ENCODE measurements at places on chromosomes 1 and 21.
A peak's percentile ranks its signal among the peaks of the same experiment; 100 is the strongest.

- DNase-seq, result no peak
Observed at GRCh38 chr1:43309405-43310025, 8.7 kb downstream of the TIE1 start.

- DNase-seq, result peak; percentile 41
Observed at GRCh38 chr1:154478639-154479038, 23.4 kb upstream of the TDRD10 start.

DNA sequence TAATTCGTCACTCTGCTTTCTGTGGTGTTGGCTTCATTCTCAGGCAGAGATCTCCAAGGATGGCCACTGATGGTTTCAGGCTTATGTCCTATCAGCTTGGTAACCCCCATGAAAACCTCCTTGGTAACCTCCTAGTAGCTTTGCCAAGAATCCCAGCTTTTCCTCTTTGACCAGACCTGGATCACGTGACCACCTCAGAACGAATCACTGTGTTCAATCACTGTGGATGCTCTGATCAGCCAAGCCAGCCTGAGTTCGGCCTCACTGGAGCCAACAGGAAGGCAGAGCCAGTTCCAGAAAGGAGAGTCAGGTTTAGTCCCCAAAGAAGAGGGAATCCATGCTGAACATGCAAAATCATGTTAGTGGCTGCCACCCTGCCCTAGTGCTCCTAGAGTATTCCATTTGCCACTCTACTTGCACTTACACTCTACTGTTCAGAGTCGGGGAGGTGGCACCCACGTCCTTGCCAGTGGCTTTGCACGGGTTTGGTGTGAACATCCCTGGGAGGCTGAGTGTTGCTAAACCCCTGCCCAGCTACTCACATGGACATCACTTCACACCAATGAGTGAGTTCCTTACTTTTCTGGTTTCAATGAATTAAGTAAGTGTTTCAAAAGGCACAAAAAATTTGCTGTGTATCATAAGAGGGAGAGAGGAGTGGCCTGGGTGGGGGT is 33.5 kb upstream of the SSBP3 start:
- DNase-seq, result no peak

- no peak for DNase-seq
Observed at GRCh38 chr1:234536741-234537140, 57.8 kb upstream of the TARBP1 start.

GRCh38 chr1:117658676-117659075 is 52.8 kb downstream of the TENT5C start:
- DNase-seq, result no peak

GRCh38 chr1:117821774-117822482 is 107.5 kb downstream of the GDAP2 start:
- DNase-seq, result peak; percentile 95

DNA sequence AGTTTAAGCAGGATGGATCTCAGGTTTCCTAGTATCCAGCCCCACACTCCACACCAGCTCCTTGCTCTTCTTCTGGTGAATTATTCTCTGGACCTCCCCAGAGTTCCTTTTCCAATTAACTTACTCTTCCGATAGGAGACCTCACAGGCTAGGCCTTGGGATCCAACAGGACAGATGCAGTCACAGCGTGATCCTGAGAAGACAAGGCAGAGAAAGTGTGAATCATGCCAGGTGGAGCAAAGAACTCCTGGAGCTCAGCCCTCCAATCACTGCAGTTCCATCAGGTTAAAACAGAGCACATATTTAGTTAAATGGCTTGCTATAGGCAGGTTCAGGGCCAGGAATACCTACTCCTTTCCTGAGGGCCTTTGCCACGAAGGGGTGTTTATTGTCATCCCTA is 34.1 kb downstream of the C8B start:
- peak; percentile 25 for DNase-seq

- DNase-seq, result peak; percentile 69
Observed at GRCh38 chr1:60171801-60172200, 98.2 kb upstream of the C1orf87 start.

- no peak for DNase-seq
Observed at GRCh38 chr1:52503706-52504105, 49.2 kb downstream of the TUT4 start.

GRCh38 chr1:31727849-31728248 is 24.0 kb upstream of the COL16A1 start:
- no peak for DNase-seq

GRCh38 chr1:2255047-2255419 is 26.9 kb downstream of the SKI start:
- DNase-seq, result no peak

- DNase-seq, result no peak
Observed at GRCh38 chr1:41788427-41788826, 130.3 kb downstream of the HIVEP3 start.

GRCh38 chr1:26537951-26538352 is 8.4 kb downstream of the RPS6KA1 start:
- DNase-seq, result no peak
